Activated naive CD4-positive, alpha-beta T cell treated with anti-CD3 and anti-CD28 coated beads, Interleukin-2, amount 50 U/mL, for 72 hours (primary cell): ENCODE measurements at places on chromosomes 16 and 17.

- DNase-seq: no peak
Observed at GRCh38 chr17:60327901-60328273, 64.0 kb downstream of the USP32 start.

DNA sequence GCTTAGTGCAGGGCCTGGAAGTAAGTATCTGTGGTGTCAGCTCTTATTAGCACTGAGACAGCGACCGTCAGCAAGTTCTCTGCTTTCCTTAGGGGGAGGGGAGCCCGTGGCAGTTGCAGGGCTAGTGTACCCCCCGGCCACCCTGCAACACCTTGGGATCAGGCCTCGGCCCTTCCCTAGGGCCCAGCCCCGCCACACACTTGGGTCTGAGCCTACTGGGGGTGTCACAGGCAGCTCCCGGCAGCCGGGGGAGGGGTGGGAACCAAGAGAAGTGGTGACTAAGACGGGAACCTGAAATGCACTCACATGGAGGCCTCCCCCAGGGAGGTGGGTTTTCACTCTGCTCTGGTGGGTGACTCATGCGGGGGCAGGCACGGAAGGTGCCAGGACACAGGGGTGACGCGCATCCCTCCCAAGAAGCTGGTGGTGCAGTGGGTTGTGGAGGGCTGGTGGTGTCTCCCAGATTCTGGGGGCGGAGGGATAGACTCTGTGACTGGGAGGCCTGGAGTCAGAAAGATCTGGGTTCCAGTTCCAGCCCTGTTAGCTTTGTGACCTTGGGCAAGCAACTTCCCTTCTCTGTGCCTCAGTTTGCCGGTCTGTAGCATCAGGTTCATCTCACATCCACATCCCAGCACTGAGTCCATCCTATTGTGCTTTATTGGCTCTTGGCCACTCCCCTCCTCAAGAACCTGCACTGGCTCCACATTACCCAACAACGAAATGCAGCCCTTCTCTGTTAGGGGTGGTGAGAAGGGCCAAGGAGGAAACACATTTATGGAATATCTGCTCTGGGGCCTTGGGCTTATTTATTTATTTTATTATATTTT, 44.5 kb downstream of the LAT start:
- DNase-seq: peak; percentile 90

DNA sequence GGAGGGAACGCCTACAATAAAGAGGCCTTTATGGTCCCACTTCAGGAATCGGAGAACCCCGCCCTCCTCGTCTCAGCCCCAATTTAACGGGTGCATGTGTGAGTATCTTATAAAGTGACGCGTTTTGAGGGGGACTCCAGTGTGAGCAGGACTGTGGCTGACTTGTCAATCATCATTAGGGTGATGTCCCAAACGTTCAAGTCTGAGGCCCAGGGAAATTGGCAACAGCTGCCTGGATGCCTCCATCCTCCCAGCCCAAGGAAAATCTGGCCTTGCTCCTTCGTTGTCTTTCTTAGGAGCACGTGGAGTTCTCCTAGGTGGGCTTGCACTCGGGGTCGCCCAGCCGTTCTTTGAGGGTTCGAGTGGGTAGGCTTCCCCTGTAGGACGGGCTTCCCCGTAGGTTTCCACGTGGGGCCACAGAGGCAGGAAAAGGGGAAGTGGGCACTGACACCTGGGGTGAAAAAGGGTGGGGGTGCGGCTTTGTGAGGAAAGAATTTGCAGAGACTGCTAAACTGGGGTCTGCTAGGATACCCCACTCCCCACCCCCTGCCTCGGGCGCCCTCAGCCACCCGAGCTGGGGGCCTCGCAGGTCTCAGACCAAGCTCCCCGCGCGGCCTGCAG, 561 bp upstream of the HERPUD1 start:
- no peak for DNase-seq

DNA sequence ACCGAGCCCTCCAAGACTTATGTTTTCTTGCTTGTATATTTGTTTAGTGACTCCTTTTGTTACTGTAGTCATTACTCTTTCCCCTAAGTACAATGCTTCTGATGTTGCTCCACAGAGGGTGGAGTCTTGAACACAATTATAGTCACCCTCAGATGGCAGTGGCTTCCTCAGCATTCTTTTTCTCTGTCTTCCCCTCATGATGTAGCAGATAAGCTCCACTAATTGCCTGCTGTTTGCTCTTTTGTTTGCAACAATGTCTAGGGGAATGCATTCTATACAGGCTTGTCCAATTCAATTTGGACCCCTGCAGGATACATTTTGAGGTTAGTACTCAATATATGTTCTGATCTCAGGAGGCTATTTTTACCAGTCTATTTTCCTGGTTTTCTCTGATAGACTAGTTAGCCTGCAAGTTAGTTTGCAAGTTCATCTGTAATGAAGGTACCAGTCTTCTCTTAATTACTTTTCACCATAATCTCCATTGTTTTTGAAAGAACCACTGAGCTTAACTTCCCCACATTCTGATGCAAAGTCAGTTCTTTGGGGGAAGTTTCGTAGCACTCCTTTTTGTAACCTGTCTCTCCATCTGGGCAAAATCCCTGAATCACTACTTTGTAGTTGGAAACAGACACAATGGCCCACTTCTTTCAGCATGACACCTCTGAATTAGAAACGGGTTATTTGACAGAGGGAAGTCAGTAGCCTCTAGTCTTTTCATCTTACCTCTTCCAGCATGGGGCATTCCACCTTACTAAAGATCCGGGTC, 1509.2 kb downstream of the CDH11 start:
- no peak for DNase-seq

- no peak for DNase-seq
Observed at GRCh38 chr17:30225919-30226553, 9.5 kb downstream of the SLC6A4 start.

GRCh38 chr16:66477028-66477515, 50.0 kb downstream of the BEAN1 start:
- DNase-seq: no peak

DNA sequence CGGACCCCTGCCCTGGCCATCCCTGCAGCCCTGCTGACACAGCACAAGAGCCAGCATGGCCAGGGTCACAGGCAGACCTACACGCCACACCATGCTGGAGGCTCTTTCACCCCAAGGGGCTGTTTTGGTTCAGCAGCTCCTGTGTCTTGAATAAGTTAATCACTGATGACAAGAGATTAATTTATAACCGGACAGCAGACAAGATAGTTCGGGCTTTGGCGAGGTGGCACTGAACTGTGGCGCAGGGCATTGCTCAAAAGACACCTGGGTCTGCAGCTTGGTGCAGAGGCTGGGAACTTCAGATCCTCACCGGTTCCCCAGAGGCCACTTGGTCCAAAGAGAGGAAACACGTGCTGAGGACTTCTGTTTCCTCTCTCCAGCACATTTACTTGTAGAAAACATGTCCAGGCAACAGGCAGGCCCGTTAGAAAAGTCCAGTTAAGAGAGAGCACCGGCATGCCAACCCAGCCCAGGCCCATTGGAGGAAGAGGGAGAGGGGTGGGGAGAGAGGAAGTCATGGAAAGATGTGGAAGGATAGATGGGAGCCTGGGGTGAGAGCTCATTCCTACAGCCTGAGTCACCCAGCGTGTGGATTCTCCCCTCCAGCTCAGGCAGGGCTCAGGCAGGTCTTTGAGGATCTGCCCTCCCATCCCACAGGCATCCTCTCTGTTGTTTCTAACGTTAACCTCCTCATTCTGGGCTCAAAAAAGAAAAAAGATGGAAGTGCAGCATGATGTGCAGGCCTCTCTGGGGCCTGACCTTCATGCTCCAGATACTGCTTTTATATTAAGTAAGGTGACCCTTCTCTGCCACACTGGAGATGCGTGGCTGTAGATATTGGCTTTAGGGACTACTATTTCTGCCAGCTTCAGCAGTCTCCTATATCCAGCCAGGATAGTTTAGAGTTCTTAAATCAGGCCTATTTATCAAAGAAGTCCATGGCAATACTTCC, 80.0 kb upstream of the HNF1B start:
- no peak for DNase-seq

DNA sequence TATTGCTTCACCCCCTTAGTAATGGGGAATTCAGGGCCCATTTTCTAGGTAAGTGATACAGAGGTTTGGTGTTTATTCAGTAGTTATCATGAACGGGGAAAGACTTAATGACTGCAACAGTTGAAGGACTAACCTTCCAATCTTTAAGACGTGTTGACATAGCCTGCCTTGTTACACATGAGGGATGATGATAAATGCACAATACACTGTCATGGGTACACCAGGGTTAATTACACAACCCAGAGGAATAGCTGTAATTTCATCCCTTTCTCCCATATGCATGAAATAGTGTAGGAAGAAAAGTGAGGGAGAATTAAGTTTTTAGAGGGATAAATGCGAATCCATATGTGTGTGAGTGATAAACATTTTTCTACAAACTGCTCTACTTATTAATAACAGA, 10.7 kb downstream of the MYH4 start:
- no peak for DNase-seq
